ENCODE measurements at places on chromosomes 3 and 15.
A peak's percentile ranks its signal among the peaks of the same experiment; 100 is the strongest.

- DNase-seq = no peak
Observed at GRCh38 chr3:141067206-141067974, 16.2 kb downstream of the SPSB4 start.

DNA sequence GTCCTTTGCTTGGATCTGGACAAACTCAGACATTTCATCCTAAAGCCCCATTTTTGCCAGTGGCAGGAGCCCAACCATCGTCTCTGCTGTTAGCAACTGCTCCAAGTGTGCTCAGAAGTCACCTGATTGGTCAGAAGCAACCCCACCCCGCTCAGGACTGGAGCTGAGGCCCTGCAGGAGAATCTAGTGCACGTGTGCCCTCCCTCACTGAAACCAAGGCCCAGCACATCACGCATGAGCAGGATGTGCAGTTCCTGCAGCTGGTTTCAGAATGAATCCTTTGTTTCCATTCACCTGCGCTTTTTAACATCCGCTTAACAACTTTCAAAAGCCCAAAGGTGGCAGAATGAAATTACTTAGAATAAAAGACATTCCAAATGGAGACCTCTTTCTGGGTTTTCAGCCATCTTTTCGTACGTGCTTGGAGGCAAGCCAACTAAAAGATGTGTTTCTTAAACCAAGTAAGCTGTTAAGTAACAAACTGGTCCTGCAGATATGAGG, 81.2 kb downstream of the SRGAP3 start:
- DNase-seq = peak; percentile 36

- no peak for DNase-seq
Observed at GRCh38 chr3:197041875-197042488, 12.4 kb upstream of the MELTF start.

DNA sequence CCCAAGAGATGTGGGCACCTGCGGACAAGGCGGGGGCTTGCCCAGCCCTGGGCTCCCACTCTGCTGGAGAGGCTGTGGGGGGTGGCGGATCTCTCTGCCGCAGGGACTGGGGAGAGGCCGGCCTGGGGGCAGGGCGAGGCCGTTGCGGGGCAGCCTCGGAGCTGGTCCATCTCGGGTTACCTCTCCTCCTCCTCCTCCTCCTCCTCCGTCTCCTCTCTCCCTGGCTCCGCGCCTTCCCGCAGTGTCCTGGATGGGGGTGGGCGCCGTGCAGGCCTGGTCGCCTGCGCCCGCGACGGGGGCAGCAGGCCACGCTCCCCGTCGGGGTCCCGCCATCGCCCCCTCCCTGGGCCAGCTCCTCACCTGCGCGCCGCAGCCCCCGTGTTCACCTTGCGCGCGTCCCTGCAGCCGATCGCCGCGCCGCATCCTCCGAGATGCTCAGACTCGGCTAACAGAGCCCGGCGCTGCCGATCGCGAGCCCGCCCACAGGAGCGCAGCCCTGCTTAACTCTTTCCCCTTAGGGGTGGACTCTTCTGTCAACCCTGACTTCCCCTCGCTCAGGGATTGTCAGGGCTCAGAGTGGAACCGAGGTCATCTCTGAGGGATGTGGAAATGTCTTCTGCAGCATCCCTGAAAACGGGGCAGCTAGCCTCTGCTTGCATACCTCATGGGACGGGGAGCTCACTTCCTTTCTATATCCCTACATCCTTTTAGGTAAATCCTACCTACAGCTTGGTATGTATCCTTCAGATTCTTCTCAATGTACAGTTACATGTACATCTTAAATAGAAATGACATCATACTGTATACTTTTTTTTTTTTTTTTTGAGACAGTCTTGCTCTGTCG, at the start of gene PRRT3:
PRRT3 (minus strand) TSS at position 447 of the 844 bp plus-strand sequence. CDS start 2,293 bp downstream, outside the sequence.
- peak; percentile 34 for DNase-seq
